C1 segment of cervical spinal cord (tissue), 14 donors: ENCODE measurements at places on chromosomes 3 and 15.

GRCh38 chr3:126439968-126440708, 35.6 kb downstream of the ZXDC start:
- no peak for DNase-seq

- no peak for DNase-seq
These were observed 12.9 kb downstream of the LRRC2 start for GRCh38 chr3:46553154-46553553.

GRCh38 chr3:136637176-136637575, 115.0 kb downstream of the STAG1 start:
- no peak for DNase-seq

DNA sequence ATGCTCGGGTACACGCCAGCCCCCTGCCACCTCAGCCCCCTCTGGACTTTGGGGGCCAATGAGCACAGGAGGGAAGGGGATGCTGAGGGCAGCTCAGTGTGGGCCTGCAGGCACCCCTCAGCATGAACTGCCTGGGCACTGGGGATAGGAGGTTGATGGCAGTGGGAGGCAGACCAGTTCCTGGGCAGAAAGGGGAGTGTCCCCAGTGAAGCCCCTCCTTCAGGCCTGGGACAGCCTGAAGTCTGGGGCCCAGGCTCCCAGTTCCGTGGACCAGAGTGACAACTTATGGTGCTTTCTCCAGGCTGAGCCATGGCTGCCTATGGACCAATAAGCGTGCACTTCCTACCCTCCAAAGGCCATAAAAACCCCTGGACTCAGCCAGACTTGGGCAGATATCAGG, 63.3 kb upstream of the IMPG2 start:
- no peak for DNase-seq

DNA sequence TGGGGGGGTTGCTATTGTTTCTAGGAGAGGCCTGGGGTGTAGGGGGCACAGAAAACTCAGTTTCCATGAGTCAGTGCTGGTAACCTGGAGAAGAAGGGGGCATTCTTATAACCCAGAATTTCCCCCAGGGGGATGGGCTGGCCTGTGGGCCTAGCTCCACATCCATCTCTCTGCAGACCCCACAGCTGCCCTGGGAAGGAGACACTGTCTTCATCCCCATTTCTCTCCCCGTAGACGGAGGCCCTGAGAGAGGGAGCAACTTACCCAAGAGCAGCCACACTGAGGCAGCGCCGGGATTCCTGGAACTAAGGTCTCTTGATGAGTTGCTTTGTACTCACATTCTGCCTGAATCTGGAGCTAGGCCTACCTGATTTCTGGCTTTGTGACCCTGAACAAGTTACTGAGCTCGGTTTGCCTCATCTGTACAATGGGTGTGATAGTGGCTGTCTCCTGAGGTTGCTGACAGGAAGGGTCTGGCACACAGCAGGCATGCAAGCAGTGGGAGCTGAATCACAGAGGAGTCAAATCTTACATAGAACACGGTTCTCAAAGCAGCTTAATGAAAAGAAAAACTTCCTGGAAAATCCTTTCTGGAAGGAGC, 55.0 kb upstream of the LCTL start:
- DNase-seq: no peak
